Caco-2 (cell line): ENCODE measurements at places on chromosomes 1 and 21. TPM values are rescaled to one million over a fixed set of nuclear protein-coding genes. Genes with fewer than 3 reads are reported as not detected.

Gene SELL
- not detected in 2 replicates for total RNA-seq

Gene LRRC47
- total RNA-seq, result 44.3 and 48.5 TPM in 2 replicates

Gene TTC22
- total RNA-seq, result 8.8 and 9.9 TPM in 2 replicates

Gene DYNLT5
- not detected in 2 replicates for total RNA-seq

DNA sequence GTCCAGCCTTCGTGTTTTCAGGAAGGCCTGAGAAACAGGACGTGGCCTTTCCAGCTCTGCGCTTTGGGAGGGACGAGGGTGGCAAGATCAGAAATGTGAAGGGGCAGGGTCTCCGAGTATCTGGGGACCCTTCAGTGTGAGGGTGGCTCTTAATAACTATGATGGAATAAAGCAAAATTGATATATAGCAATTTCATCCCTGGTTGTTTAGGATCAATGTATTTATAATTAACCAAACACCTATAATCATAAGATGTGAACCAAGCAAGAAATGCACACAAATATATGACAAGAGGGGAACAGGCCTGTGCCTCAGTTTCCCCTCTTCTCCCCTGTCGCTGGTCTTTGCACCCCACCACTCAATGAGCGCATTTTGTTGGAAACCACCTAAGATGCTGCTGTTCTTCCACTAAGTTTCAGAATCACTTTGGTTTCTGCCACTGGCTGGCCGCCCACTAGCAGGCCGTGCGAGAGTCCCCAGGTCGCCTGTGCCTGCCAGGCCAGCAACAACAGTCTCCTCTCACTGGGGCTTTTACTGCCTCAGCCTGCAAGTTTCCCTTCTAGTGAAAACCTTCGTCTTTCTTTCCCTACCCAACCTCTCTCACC lies 36.6 kb downstream of the UBASH3A start:
- DNase-seq, result no peak

DNA sequence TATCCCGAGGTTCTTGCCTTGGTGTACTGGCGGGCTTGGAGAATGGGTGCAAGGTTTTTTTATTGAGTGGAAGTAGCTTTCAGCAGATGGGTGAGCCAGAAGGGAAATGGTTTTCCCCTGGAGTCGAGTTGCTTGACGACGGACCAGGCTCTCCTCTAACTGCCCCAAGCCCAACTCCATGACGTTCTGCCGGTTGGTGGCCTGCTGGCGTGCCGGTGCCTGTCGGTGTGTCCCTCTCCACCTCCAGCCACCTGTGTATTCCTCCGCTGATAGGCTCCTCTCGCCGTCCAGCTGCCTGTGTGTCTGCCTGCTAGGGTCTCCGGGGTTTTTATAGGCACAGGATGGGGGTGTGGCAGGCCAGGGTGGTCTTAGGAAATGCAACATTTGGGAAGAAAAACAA lies 34.3 kb upstream of the PTGFRN start:
- DNase-seq, result no peak

GRCh38 chr1:6438047-6438525 lies 13.5 kb downstream of the ESPN start:
- peak; percentile 84 for DNase-seq

- DNase-seq, result no peak
These were observed 80.4 kb downstream of the NPHP4 start for GRCh38 chr1:5911871-5912271.

GRCh38 chr1:185535621-185536020 lies 198.6 kb upstream of the HMCN1 start:
- no peak for DNase-seq

DNA sequence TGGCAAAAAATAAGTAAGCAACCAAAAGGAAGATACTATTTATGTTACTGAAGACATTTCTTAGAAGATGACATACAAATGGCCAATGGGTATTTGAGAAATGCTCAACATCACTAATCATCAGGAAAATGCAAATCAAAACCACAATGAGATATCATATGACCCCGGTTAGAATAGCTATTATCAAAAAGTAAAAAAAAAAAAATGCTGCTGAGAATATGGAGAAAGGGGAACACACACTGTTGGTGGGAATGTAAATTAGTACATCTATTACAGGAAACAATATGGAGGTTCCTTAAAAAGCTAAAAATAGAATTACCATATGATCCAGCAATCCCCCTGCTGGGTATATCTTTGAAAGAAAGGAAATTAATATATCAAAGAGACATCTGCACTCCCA lies 34.3 kb upstream of the CREG1 start:
- no peak for DNase-seq

GRCh38 chr1:214476229-214476985 lies 75.0 kb downstream of the PTPN14 start:
- DNase-seq, result no peak

DNA sequence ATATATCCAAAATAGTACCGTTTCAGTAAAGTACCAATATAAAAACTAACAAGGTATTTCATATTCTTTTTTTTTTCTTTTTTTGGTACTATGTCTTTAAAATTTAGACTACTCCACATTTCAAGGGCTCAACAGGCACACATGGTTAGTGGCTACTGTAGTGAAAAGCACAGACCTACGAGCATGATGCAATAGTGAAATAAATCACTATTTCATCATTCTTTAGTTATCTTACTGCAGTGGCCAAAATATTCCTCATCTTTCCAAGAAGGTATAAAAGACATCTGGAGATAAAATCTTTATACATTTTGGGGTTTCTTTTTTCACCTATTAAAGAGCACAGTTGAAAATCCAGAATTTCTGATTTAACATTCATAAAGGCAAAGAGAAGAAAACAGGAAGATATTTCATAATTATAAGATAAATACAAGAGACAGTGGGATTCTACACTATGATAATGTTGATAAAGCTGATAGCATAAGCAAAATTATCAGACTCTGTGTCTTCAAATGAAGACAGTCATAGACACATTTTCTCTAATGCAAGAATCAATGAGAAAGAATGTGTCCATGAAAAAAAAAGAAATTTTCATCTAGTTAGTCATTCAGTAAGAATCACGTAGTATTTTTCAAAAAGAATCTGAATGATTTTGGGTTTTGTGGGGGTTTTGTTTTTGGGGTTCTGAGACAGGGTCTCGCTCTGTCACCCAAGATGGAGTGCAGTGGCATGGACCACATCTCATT lies 41.9 kb downstream of the CEP170 start:
- DNase-seq, result no peak

DNA sequence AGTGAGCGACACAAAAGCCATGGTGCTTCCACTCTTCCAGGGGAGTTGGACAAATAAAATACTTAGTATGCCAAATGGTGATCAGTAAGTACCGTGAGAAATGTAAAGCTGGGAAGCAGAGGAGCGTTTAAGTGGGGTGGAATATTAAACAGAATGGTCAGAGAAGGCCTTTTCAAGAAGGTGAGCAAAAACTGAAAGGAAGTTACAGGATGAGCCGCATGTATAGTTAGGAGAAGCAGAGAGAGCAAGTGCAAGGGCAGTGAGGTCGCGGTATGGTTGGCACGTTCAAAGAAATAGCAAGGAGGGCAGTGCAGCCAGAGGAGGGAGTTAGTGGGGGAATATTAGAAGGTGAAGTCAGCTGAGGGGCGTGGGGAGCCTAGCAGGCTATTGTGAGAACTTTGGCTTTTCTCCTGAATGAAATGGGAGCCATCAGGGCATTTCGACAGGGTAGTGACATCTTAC lies 748 bp upstream of the ATP6V0B start:
- no peak for DNase-seq

DNA sequence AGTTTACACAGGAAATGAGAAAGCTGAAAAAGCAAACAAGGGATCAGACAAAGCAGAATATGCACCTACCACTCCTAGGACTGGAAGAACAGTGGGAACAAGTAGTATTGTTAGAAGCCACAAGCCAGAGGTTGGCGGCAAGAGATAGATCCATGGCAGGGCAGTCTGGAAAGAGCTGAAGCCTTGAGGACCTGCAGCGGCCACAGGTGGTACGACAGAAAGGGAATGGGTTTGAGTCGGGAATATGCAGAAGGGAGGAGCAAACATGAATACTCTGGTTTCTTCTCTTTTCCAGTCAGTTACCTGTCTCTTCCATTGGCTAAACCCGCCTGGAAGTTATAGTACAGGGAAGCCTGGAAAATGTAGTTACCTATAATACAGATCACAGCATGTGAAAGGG lies 3.9 kb upstream of the PCNX2 start:
- DNase-seq, result no peak

DNA sequence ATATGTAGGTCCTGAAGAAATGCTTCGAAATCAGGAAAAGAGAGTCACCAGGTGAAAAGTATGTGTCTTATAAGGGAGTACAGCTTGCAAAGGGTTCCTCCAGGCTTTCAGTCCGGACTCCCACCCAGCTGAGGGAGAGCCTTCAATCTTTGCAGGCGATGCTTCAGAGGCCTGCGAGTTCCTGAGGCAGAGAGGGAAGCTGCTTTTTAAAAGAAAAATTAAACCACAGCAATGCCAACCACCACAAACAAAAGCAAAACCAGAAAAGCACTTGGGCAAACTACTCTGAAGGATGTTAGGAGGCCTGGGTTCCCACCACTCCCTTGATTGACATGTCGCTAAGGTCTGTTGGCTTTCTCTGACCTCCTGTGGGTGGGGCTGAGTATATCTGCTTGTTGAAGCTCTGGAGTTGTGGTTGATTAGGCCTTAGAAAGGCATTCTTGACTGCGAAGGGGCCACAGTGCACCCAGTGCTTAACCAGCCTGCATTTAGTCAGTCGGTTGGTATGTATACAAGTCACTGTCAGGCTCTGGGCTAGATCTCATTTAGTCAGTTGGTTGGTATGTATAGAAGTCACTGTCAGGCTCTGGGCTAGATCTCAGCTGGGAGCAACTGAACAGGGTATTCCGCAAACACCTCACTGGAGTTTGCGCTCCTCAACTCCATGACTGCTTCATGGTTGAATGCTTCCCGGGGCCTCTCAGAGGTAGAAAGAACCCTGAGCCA lies 1.2 kb downstream of the NIPAL3 start:
- peak; percentile 46 for DNase-seq
